ENCODE measurements at places on chromosomes 12 and 14.
A peak's percentile ranks its signal among the peaks of the same experiment; 100 is the strongest.

GRCh38 chr12:80262771-80263170 is 163.4 kb downstream of the OTOGL start:
- no peak for DNase-seq

- no peak for DNase-seq
These were observed 4.2 kb downstream of the TAMALIN start for GRCh38 chr12:52010692-52011601.

- no peak for DNase-seq
These were observed 110.6 kb downstream of the SYNE2 start for GRCh38 chr14:63963439-63963838.

DNA sequence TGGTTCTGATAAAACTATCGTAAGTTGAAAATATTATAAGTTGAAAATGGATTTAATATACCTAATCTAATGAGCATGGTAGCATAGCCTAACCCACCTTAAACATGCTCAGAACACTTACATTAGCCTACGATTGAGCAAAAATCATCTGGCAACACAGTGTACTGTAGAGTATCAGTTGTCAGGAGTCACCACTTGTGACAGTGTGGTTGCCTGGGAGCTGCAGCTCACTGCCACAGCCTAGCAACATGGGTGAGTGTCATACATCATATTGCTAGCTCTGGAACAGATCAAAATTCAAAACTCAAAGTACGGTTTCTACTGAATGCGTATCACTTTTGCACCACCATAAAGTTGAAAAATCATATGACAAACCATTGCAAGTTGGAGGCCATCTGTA is 203.5 kb downstream of the ATXN7L3B start:
- DNase-seq = no peak

DNA sequence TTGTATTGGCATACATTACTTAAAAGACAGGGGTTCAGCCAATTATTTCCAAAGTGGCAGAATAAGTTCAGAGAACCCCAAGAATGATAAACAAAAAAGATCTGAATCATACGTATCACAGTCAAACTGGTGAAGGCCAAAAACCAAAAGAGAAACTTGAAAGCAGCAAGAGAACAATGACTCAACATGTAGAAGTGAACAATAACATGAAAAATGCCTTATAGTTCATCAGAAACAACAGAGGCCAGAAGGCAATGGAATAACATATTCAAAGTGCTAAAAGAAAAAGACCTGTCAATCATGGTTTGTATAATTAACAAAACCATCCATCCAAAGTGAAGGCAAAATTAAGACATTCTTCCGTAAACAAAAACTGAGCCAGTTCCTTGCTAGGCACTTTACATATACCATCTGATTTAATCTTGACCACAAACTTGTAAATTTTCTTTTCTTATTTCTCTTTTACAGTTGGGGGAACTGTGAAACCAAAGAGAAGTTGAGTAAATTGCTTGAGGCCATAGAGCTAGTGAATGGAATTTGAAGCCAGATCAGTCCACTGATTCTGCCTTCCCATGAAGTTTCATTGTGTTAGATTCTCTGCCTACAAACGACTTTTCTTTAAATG is 232.1 kb upstream of the SEL1L start:
- DNase-seq = peak; percentile 50

DNA sequence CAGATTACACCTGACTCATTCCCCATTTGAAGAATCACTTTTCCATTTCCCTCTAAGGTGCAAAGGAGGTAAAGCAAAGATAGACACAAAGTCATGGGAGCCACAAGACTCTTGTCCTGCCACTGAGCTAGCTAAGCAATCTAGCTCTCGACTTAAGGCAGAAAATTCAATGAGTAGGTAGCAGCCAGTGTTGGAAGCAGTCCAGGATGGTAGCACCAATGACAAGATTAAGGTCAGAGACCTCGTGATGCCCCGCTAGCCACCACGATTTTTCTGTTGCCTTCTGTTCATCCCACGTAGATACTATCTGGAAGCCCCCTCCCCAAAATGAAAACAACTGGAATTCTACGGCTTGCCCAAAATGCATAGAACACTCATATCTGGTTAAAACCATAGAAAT is 1.4 kb downstream of the VAMP1 start:
- peak; percentile 26 for DNase-seq

GRCh38 chr14:100409003-100409360 is 85.8 kb downstream of the SLC25A47 start:
- DNase-seq = no peak

DNA sequence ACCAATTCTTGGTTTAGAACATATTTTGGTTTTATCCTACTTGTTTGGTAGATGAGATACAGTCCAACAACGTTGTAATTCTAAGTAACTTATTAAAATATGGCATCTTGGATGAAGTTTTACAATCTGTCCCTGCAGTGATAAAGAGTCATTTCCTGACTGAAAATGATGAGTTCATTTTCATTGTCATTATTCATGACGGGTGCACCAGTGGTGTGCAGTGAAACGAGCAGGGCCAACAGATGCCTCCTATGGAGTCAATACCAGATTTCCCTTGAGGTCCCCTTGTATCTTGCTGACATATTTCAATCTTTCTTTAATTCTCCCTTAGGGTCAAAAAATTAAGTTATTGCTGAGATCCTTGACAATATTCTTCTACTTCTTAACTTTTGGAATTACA is 438.5 kb downstream of the LRIG3 start:
- no peak for DNase-seq

Data from OCI-M1 (cell line).